CD4-positive, CD25-positive, alpha-beta regulatory T cell (primary cell): ENCODE measurements at places on chromosomes 1 and 21. TPM values are rescaled to one million over a fixed set of nuclear protein-coding genes. Genes with fewer than 3 reads are reported as not detected.

The GJA9 gene
- polyA plus RNA-seq: not detected

The MIGA1 gene
- polyA plus RNA-seq: 8.9 TPM

The SLC44A3 gene
- not detected for polyA plus RNA-seq

The ADORA1 gene
- polyA plus RNA-seq: not detected

The SLC45A1 gene
- polyA plus RNA-seq: 0.48 TPM

The ANKRD35 gene
- polyA plus RNA-seq: 0.45 TPM

The MATN1 gene
- polyA plus RNA-seq: not detected

The FAM163A gene
- not detected for polyA plus RNA-seq

The GSTM2 gene
- polyA plus RNA-seq: 11.9 TPM

The DSCAM gene
- polyA plus RNA-seq: not detected

The ASCL5 gene
- polyA plus RNA-seq: not detected

The TNFRSF18 gene
- 17.4 TPM for polyA plus RNA-seq

The XCL2 gene
- not detected for polyA plus RNA-seq

The TDRD5 gene
- not detected for polyA plus RNA-seq
